ENCODE measurements at places on chromosomes 1 and 21.

- DNase-seq: no peak
These were observed 52.5 kb downstream of the ZNF684 start for GRCh38 chr1:40583980-40584379.

DNA sequence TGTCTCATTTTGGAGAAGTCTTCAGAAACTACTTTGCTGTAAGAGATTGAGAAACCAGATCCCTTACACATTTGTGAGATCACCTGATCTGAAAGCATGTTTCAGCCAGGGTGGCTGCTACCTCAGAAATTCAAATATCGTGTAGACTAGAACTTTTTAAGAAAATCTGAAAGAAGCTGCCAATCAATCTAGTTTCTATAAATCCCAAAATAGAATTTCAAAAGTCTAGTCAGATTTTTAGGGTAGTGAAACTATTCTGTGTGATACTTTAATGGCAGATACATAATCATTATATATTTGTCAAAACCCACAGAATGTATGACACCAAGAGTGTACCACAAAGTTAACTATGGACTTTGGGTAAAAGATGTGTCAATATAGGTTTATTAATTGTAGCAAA, 79.9 kb upstream of the PLPPR5 start:
- no peak for DNase-seq

GRCh38 chr1:32618673-32619221, 31.6 kb downstream of the ZBTB8OS start:
- no peak for DNase-seq

DNA sequence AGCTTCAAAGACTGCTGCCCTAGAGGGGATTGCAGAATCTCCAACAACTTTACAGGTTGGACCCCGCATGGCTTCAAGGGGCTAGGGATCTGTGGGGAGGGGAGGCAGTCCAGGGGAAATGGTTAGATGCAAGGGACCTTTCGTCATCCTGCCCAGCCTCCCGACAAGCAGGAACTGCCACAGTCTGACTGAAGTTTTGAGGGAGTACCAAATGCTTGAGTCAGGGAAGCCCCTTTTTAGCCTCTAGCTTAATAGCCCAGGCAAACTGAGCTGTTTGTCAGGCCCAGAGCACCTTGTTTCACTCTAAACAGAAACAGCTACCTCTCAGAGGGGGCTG, 1.1 kb downstream of the TOR3A start:
- no peak for DNase-seq

DNA sequence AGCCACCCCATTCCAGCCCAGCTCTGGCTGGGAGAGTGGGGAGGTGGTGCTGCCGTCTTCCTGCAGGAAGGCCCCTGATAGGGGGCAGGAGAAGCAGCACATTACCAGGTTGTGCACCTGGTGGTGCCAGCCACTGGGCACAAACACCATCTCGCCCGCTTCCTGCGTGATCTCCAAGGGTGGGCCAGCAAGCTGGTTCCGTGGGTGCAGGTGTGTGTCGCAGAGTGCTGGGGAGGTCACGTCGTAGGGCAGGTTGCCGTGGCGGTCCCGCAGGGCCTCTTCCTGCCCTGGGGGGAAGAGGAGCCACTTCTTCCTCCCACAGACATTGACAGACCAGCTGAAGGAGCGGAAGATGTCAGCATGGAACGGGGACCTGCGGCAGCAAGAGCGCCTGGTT, 1.8 kb downstream of the JMJD4 start:
- DNase-seq: no peak

GRCh38 chr1:61238359-61238665, 156.0 kb downstream of the NFIA start:
- no peak for DNase-seq

DNA sequence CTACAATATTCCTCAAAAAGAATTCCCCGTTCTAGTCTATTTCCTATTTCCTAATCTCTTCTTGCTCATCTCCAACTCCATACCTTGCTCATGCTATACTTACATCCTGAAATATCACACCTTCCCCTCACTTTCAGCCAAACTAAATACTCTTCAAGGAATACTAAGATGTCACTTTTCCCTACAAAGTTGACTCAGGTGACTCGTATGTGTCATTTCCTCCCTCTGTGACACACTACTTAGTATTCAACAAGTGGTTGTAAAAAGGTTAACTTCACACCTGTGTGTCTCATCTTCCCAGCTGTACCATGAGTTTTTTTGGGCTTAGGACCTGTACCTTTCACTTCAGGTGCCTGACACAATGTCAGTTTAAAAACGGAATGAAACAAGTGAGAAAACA, 81.9 kb upstream of the LBR start:
- no peak for DNase-seq

DNA sequence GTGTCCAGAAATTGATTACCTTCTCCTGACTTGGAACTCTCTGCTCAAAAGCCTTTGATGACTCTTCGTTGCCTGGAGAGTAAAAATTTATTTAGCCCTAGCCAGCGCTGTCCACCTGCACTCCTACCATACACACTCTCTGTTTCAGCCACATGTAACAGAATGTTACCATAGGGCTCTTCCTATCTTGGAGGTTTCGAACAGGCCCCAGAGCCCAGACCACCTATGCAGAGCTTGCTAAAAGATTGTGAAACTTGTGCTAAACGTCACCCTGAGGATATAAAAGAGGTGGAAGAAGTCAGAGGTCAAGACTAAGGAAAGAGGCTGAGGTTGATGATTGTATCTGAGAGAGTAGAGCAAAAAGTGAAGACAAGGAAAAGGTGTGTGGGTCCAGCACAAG, 237.0 kb upstream of the HOOK1 start:
- DNase-seq: no peak

DNA sequence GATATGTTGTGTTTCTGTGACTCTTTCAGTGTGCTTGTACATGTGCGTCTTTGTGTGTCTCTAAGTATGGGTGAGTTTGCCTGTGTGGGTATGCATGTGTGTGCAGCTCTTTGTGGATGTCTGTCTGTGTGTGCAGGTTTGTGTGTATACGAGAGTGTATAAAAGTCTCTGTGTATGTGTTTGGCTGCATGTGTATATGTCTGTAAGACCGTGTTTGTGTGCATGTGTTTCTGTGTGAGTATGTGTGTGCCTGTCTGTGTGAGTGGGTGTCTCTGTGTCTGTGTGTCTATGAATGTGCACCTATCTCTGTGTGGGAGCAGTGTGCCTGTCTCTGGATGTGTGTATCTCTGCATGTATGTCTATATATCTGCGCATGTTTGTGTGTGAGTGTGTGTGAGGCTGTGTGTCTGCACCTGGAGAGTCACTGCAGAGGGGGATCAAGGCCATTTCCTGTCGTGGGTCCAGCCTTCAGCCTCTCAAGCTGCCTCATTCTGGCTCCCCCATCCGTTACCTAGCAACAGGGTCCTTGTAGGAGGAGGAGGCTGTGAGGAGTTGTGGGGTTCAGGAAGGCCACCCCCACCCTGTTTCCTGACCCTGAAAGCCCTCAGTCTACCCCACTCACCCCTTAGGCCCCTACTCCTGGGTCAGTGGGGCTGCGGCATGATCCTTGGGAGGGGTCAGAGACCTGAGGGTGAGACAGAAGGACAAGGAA, 10.4 kb downstream of the FGR start:
- DNase-seq: no peak

- DNase-seq: no peak
These were observed 475.9 kb downstream of the PTPRU start for GRCh38 chr1:29712284-29712651.

Measured in ascending aorta (tissue), 2 donors.